ENCODE measurements at places on chromosomes 1 and 21.

DNA sequence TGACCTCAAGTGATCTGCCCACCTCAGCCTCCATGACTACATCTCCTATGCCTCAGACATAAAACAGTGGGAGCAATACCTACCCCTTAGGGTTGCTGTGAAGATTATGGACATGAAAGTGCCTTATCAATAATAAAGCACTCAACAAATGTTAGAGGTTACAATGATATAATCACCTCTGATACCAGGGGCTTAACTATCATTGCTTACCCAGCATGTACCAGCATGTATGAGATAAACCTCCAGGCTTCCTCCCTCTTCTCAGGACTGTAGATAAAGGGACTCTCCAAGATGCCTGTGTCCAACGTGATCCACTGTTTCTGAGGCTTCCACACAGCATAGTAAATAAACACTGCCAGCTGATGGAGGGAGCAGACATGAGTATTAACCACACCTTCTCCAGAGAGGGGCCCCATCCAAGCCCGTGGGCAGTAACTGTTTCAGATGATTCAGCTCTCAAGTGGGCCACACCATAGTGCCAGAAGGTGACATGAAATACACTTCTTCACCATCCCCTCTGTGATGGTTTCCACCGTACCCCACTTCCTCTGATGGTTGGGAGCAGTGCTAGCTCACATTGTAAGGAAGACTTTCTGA lies 26.2 kb downstream of the RHBDL2 start:
- no peak for DNase-seq

- no peak for DNase-seq
These were observed 182.8 kb downstream of the PLPP3 start for GRCh38 chr1:56396581-56396980.

DNA sequence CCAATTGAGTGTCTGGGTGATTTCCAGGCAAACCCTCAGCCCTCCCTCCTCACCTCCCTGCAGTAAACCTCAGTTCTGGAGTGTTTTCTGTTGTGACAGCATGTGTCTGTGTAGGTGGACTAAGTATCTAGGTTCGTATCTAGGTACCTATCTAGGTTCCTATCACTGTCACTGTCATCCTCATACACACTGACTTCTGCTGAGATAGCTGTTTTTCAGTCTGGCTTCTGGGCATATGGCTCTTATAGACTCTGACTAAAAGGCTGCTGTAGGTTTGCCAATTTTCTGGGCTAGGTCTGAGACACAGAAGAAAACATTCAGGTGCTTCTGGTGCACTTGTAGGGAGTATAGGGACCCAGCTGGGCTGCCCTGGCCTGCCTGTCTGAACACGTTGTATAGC lies 8.1 kb upstream of the TRIM67 start:
- DNase-seq = no peak

DNA sequence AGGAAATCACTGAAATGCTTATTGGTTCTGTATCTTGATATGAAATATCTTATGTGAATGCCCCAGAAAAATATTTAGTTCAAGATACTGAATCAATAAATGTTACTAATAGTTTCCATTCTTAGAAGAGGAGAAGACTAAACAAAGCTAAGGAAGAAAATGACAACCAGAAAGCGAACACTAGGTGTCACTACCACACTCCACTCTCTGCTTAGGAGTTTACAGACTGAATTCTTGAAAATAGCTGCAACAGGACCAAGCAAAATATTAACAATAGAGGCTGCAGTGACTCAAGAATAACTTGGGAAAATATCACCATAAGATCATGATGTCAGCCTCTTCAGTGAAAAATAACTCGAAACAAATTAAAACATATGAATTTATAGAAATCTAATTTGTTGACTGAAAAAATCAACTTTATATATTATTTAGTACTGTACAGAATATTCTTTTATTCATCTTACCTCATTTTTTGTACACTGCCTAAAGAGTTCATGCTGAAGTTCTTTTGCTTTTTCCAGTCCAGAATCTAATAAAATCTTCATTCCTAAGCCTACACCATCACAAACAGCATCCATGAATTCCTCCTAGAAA lies 61.6 kb downstream of the KIF14 start:
- no peak for DNase-seq

- DNase-seq = no peak
These were observed 68.4 kb upstream of the ADGRL4 start for GRCh38 chr1:79074975-79075374.

DNA sequence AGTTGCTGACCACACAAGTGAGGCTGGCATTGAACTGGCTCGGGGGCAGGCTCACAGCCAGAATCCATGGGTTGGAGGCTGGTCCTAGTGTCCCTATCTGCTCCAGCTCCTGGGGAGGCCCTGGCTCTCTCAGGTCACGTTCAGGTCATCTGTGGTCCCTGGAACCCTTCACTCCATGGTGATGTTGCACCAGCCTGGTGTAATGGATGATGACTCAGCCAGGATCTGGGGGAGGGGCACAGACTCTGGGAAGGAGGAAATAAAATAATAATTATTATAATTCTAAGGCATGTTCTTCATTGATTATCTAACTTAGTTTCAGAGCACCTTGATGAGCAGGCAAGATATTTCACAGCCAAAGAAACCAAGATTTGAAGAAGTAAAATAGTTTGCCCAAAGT lies 26.6 kb upstream of the FCRL4 start:
- DNase-seq = no peak

- no peak for DNase-seq
These were observed 35.1 kb upstream of the PRSS38 start for GRCh38 chr1:227780101-227781044.

DNA sequence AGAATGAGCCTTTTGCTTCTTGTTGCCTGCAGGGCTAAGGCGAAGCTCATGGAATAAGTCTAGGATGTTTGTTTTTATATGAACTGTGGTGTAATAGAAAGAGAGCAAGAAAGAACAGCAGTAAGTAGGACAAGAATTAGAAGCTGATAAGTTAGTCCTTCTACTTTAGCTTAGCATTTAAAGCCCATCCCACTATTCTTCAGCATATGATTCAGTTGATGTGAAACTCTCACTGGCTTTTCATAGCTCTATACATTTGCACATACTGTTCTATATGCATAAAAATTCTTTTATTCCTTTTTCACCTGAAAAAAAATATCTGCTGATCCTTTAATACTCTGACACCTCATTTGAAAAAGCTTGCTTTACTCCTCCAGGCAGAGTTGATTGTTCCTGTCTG lies 712.0 kb downstream of the USP25 start:
- DNase-seq = no peak

- DNase-seq = no peak
These were observed 27.9 kb downstream of the PGM1 start for GRCh38 chr1:63621075-63621474.

- DNase-seq = no peak
These were observed 76.7 kb upstream of the RUNX3 start for GRCh38 chr1:25006770-25007169.

DNA sequence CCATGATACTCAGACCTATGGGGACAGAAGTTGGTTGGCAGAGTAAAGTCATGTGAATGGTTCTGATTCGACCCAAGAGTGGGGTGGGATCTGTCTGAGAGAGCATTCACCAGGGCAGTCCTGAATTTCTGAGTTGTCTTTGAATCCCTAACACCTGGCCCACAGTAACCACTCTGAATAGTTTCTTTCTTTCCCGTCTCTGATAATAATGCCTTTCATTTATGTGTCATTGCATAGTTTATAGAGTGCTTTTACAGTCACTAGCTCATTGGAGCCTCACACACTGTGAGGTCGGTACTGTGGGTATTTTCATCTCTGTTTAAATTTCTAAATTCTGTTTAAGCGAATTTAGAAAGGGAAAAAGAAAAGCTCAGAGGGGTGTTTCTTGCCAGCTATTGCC lies 147.1 kb downstream of the C1orf21 start:
- DNase-seq = no peak

GRCh38 chr1:70033936-70034335 lies 171.4 kb downstream of the LRRC40 start:
- DNase-seq = no peak

GRCh38 chr1:56099766-56100265 lies 479.5 kb downstream of the PLPP3 start:
- DNase-seq = no peak

DNA sequence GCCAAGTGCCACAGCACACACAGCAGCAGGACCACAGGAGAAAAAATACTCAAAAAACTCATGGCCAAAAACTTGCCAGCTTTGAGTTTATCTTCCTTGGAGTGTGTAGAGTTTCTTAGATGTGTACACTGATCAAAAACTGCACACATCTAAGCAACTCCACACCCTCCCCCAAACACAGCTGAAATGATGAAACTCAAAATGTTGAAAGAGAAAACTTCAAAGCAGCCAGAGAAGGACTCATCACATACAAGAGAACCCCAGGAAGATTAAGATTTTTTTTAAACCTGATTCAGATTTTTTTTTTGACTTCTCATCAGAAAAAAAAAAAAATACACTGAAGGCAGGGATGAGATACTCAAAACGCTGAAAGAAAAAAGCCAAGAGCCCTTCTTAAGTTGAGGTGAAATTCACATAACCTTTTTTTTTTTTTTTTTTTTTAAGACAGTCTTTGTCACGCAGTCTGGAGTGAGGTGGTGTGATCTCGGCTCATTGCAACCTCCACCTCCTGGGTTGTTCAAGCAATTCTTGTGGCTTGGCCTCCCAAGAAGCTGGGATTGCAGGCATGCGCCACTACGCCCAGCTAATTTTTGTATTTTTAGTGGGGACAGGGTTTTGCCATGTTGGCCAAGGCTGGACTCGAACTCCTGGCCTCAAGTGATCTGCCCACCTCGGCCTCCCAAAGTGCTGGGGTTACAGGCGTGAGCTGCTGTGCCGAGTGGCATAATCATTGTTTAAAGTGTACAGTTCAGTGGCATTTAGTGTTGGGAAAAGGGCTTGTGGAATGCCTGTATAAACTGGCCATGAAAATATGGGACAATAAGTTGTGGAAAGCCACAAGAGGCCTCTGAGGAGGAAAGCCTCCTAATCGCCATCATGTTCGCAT lies 20.9 kb upstream of the PDXK start:
- DNase-seq = no peak

DNA sequence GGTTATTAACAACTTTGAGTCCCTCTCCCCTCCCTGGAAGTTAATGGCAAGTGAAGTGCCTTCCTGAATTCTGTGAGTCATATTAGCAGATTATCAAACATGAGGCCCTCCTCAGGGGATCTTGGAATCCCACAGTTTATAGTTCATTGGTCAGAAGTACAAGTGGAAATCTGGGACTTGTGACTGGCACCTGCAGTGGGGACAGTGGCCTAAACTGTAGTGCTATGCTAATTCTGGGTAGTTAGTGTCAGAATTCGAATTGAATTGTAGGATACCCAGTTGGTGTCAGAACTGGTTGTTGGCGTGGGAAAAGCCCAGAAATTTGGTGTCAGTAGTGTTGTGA lies 26.2 kb downstream of the ZYG11B start:
- no peak for DNase-seq

DNA sequence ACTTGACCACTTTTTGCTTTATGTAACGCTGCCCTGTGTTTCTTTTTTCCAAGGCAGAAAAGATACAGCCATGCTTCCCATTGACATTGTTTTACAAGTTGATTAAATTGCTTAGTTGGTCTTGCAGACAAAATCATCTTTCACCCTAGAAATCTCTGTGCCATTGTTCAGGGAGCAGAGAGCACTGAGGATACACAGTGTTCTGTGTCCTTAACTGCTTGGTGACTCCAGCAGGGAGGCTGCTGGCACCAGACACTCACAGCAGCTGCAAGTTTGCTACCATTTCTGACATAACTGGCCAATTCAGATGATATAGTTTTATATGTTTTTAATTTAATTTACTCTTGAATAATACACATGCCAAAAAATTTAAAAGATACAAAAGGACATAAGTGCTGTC lies 118.7 kb downstream of the RGS2 start:
- DNase-seq = no peak

DNA sequence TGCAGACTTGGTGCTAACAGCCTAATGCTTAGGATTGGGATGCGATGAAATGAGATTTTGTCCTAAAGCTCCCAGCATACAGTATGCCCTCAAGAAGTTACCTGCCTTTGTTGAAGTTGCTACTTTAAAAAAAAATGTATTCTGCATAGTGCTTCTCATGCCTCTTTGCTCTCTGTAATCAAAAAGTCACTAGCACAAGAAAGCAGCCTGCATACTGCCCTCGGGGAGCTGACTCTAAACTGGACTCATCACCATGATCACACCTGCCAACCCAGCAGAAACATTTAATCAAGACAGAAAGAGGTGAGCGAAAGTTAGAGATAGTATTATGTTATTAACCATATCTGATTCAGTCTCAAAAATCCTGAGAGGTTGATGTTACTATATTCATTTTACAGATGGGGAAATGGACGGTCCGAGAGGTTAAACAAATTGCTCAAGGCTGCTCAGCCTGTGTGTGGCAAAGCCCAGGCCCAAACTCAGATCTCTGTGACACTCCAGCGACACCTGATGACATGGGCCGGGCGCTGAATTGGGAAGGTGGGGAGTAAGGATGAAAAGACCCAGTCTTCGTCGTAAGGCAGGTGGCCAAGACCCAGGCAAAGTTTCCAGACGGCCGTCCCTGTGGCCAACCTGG lies 1.1 kb downstream of the BATF3 start:
- no peak for DNase-seq

GRCh38 chr1:30332116-30333094 lies 391.0 kb downstream of the MATN1 start:
- DNase-seq = no peak

DNA sequence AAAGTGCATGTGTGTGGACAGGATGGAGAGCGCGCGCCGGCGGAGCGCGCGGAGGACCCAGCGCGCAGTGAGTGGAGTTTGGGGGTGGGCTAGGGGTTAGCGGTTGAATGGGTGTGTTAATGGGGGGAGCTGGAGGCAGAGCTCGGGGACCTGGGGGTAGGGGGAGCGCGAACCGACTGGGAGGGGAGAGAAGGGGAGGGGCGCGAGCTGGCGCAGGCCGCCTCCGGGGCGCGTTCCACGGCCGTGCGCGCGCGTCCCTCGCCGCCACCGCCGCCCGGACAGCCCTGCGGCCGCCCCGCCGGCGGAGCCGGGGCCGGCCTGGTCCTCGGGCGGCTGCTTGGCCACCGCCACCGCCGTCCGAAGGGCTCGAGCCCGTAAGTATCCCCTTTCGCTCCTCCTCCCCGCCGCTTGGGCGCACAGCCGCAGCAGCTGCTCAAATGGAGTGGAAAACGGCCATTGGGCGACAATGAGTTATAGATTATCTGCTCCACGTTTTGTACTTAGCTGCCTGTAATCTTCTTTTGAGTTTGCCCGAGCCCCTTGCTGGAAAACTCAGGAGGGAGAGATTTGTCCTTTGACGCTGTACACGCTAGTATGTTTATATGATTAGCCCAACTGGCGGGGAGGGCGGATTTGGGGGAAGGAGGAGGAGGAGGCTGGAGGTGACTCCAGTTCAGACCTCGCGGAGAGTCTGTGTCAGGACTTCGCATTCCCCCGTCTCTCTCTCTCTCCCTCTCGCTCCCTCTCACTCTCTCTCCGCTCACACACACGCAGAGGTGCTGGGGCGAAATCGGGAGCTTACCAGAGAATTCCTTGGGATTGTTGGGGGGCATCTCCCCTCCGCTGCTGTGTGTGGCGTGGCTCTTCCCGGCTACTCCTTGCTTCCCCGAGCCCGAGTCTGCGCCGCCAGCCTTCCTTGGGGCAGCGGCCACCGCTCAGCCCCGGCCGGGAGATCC lies at the start of gene ADGRL2:
TSS of gene ADGRL2 (plus strand) at position 240 of the 956 bp plus-strand sequence. CDS start 36,051 bp downstream, outside the sequence.
- DNase-seq = no peak
